Right hindlimb (tissue), 1 donor: ENCODE measurements at places on chromosomes 13 and 19.
A peak's percentile ranks its signal among the peaks of the same experiment; 100 is the strongest.

DNA sequence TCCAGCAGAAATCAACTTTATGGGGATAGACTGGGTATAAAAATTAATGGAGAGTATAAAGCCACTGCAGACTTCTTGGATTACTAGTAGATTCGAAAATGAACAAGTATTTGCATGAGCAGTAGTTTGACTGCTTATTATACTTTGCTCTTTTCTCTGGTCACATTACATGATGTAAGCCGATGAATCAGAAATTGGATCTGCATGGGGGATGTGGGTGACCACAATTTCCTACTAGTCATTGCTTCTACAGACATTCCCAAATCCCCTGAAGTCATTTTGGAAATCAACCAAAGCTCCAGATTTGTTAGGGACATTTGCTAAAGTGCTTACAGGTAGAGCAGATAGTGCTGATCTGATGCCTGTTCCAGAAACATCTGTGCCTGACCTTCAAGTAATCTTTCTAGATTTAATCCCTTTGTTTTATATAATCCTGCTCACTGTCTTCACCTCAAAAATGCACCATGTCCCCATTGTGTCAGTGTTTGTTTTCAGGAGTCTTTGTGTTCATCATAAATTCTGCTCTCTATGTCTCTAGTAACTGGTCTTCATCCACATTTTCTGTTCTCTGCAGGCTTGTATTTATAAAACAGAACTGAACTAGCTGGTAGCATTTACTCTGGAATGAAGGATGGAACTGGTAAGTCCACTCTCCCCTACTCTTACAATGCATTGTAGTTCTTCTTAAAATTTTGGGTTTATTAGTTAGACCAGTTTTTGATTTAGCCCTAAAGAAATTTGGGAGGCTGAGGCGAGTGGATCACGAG, 201.5 kb upstream of the CSNK1A1L start:
- peak; percentile 66 for DNase-seq

- DNase-seq: peak; percentile 43
Observed at GRCh38 chr19:18487576-18488402, 34.1 kb downstream of the ELL start.

DNA sequence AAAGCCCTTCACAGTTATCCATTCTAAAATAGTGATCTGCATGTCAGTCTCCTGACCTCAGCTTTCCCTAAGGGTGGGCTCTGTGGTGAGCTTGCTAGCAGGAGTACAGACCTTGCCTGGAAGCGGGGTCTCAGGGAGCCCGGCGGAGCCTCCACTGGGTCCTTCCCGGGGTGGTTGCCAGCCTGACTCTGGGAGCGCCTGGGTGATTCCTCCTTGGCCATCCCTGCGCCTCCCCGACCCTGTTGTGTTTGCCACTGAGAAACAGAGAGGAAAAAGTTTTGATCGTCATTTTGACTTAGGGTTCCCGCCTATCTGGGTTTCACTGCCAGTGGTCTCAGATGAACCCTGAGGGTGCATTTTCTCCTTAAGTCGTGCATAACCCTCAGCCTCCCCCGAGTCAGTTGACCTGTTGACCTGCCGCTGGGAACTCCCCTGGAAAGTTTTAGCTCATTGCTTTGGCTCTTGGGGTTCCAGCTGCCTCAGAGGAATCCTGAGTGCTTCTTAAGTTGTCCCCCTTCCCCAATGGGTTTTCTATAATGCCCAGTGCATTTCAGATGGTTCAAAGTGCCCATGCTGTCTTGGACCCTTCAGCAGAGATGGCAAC, 117.8 kb downstream of the RAB20 start:
- no peak for DNase-seq

GRCh38 chr19:39296055-39296645, at the start of gene IFNL1:
TSS of gene IFNL1 (plus strand) at chr19:39296407. CDS start at chr19:39296422, 15 bp downstream.
- DNase-seq: no peak

DNA sequence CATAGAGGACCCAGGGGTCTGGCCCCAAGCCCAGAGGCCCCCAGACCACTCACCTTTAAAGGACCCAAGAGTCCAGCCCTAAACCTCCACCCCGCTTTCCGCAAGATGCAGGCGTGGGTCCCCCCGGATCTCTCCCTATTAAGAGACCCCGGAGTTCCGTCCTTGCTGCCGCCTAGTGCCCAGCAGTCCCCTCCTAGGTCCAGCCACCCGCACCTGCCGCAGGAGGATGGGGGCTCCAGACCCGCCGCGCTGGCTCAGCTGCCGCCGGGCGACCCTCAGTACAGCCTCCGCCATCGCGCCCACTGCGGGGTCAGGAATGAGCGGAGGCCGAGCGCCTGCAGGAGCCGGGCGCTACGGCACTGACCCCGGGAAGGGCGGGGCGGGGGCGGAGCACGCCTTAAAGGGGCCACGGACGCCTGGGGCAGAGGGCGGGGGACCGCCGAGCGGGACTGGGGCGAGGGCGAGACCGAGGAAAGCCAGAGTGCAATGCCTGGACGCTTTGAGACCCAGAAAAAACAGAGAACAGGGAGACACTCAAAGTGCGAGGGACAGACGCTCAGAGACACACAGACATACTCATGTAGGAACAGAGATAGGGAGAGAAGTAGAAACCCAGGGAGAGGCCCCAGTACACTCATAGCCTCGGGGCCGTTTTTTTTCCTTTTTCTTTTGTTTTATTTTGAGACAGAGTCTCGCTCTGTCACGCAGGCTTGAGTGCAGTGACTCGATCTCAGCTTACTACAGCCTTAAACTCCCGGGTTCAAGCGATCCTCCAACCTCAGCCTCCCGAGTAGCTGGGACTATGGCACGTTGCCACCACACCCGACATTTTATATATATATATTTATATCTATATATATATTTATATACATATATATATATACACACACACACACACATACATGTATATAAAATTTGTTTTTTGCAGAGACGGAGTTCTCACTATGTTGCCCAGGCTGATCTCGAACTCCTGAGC, at the start of gene ETHE1:
ETHE1 (minus strand) TSS at position 318 of the 976 bp plus-strand sequence; CDS start at position 294, 24 bp downstream.
- peak; percentile 87 for DNase-seq

- DNase-seq: no peak
Observed at GRCh38 chr19:8457827-8458226, 13.1 kb downstream of the HNRNPM start.

DNA sequence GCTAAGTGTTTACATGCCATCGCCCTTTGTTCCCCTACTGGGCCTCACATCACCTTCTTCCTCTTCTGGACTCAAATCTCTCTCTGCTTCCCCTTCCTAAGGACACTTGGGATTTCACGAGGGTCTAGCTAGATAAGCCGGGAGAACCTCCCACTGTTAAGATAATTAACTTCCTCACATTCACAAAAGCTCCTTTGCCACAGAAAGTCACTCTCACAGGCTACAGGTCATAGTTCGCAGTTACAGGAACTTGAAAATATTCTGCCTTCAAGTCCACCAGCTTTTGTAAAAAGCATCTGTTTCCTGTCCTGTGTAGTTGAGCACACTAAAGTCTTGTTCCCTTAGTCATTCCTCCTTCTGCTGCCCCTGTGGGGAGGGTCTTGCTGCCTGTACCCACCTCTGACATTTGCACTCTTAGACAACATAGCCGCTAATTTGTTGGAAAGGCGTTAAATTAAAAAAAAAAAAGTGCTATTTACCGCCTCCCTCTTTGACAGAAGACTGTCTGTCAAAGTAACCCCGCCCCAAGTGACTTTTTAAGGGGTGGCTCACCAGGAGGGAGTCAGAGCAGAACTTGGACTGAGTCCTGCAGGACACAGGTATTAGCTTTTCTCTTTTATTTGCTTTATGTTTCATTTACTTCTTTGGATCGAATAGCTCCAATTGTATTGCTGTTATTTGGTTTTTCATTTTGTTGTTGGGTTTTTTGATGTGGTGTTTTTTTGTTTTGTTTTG, 26.8 kb upstream of the CEACAM21 start:
- DNase-seq: no peak

GRCh38 chr19:37975071-37975470, 68.1 kb downstream of the SIPA1L3 start:
- DNase-seq: no peak

- no peak for DNase-seq
Observed at GRCh38 chr13:30857018-30857417, 49.1 kb upstream of the MEDAG start.

GRCh38 chr19:47228168-47228936, 2.6 kb downstream of the BBC3 start:
- DNase-seq: peak; percentile 34

- DNase-seq: no peak
Observed at GRCh38 chr19:30525383-30525782, 153.2 kb downstream of the ZNF536 start.

DNA sequence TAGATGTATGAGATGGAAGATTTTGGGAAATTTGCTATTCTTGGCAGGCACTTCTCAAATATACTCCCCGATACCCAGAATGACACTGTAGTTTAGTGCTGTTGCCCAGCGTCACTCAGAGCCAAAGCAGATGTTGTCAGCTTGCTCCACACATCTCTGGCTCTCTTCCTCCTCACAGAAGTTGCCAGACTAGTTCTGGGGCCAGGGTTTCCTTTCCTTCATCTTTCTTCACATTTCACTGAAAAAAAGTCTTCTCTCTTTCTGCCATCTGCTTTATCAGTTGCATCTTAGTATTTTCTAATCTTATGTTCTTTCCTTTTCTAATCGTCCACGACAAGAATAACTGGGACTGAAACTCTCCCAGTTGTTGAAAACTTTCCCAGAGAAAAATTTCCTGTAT, 251.4 kb downstream of the RGCC start:
- peak; percentile 60 for DNase-seq

- DNase-seq: no peak
Observed at GRCh38 chr13:78478183-78478582, 125.2 kb downstream of the POU4F1 start.

DNA sequence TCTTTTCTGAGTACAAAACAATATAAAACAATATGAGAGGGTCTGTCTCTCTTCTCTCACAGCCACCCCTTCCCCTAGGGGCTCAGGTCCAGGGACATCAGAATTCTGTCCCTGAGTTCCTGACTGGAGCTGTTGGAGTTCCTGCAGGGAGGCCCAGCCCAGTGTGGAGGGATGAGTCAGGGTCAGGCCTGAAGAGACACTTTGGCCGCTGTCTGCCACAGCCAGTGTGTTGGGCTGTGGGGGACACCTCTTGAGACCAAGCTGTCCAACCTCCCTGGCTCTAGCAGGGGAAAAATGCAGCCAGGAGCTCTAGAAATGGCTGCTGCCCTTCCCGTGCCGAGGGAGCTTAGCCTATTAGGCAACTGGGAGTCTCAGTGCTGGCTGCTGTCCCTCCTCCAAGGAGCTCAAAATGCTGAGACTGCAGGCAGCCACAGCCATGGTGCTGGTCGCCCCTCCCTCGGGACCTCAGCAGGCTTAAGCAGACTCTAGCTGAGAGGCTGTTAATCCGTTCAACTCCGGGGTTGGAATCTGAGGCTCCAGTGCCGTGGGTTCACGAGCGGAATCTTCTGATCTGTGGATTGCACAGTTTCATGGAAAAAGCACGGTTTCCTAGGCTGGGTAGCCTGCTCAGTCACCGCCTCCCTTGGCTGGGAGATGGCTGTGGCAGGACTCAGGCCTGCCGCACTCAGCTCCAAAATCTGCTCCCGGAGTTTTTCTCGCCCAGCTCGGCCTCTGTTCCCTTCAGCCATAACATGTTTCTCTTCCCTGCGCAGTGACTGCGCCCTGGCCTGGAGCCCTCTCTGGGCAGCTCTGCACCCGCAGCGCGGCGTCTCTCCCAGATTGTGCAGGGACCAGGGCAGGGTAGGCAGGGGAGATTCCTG, 3.8 kb upstream of the ZNF626 start:
- peak; percentile 24 for DNase-seq

DNA sequence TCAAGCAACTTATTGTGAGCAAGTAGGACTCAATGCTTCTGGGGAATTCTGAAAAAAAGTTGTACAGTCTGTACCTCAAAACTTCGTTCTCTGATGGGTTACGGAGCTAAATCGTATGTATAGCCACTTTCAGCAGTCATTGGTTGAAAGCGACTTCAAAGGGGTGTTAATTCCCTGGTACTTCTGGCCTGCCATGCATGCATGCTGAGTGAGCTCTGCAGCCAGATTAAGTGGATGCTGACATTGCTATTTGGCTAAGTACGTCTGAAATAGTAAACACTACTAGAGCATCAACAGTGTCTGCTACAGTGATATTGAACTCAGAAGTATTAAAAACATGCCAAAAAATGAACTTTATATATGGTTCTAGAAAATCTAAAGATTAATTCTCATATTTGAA, 1183.1 kb upstream of the PCDH20 start:
- DNase-seq: no peak

DNA sequence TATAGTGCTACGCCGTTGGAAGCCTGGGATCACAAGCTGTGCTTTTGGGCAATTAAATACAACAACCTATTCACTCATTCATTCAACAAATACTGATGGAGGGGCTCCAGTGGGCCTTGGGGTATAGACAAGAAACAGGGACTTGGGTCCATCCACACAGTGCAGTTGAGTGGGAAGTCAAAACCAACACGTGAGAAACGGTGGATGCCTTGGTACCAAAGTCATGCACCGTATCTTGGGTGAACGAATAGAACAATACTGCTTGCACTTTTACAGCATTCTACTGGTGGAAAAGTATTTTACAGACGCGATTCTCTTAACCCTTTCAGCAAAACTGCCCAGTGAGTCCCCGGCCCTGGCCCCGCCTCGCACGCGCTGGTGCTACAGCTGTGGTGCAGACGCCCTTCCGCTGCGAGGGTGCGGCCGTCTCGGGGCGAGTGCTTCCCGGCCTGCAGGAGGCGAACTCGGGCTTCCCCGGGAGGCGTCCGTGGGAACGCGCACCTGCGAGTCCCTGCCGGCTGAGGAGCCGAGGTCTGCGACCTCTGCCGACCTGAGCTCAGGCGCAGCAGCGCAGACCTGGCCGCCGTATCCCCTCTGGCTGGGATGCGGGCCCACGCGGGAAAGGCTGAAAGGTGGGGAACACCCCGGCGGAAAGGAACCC, 8.3 kb downstream of the TNFRSF19 start:
- DNase-seq: peak; percentile 79

GRCh38 chr13:110305001-110305400, 2.0 kb downstream of the COL4A1 start:
- no peak for DNase-seq

- no peak for DNase-seq
Observed at GRCh38 chr13:46355901-46356590, 31.0 kb downstream of the RUBCNL start.

DNA sequence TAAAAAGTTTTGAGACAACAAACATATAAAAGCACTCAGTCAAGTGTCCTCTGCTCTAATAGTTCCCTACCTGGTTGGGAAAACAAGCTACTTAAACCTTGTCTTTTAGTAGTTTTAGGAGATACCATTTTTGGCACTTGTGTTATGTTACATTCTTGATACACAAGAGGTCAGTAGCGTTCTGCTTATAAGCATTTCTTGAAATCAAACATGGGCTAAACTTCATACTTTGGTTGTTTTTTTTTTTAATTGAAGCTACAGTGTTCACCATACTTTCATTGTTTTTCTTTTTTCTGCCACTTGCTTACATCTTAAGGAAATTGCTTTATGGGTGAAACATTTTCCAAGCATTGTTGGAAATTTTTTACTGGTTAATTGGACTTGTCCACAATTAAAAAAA, 12.9 kb downstream of the NHLRC3 start:
- DNase-seq: no peak

DNA sequence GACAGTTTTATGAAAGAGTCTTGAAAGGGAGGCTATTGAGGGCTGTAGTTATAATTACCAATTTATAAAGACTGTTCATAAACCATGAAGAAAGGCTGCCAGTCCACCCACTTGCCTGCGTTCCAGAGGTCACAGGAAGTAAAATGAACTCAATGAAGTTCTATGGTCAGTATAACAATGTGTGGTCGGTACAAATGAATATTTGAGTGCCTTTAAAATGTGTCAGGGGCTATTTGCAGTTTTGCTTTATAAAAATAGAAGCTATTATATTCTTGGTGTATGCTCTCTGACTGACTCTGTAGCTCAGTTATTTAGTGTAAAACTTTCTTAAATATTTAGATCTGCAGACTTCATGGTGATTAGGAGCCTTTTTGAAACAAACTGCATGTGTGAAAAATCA, 47.0 kb downstream of the ESD start:
- DNase-seq: no peak
